ENCODE measurements at places on chromosomes 13 and 19. TPM values are rescaled to one million over a fixed set of nuclear protein-coding genes. Genes with fewer than 3 reads are reported as not detected.

Gene CPAMD8
- total RNA-seq: 5.2 TPM

- no peak overlapping the region for H3K27ac ChIP-seq
- no peaks in the 10 kb centered on the region for H3K4me1 ChIP-seq
- H3K36me3 ChIP-seq: no peaks in the 10 kb centered on the region
Measured at GRCh38 chr19:33832633-33833032, 36.0 kb downstream of the KCTD15 start.

- DNase-seq: no peak
- no peaks in the 10 kb centered on the region for H3K27me3 ChIP-seq
- no peak overlapping the region for H3K4me3 ChIP-seq
- H3K36me3 ChIP-seq: no peaks in the 10 kb centered on the region
- H3K4me1 ChIP-seq: peaks cover 4% of the 10 kb centered on the region
Measured at GRCh38 chr19:6806488-6806887, 34.0 kb downstream of the VAV1 start.

Gene CGB8
- total RNA-seq: not detected

DNA sequence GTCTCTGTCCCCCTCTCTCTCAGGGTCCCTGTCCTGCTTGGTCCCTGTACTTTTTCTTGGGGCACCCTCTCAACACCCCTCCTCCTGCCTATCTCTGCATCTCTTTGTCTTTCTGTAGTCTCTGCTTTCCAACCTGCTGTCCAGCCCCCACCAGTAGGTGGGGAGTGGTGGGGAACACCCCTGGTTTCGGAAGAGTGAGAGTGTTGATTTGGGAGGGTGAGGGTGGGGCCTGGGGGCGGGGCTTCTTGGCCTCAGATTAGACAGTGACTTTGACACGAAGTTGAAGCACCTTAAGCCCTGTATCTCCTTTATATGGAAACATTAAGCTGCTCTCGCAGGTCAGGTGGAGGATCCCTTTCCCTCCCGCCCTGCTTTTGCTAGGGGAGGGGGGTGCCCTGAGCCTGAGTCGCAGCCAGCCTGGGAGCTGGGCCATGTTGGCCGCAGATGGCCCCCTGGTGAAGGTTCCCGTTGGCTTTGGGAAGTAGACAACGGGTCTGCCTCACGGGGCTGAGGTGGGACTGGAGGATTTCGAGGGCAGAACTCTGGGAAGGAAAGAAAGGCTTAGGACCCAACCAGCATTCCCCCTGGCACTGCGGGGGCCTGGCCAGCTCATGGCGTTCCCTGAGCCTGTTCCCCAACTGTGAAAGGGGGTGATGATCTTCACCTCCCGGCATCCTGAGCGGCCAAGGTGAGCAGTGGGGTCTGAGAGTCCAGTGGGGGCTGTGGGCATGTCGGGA, at the start of gene KCNJ14:
TSS of gene KCNJ14 (plus strand) at position 404 of the 737 bp plus-strand sequence. CDS start 6,151 bp downstream, outside the sequence.
- no peak within 1 kb of the TSS for H3K4me3 ChIP-seq
- no peaks in the 10 kb centered on the region for H3K27me3 ChIP-seq
- DNase-seq: no peak
- no peaks in the 10 kb centered on the region for H3K4me1 ChIP-seq
- no peak within 1 kb of the TSS for H3K27ac ChIP-seq

GRCh38 chr13:44280456-44280855, 93.2 kb upstream of the SERP2 start:
- no peaks in the 10 kb centered on the region for H3K36me3 ChIP-seq
- peaks cover 14% of the 10 kb centered on the region for H3K4me1 ChIP-seq
- H3K27ac ChIP-seq: no peak overlapping the region
- H3K4me3 ChIP-seq: no peak overlapping the region
- no peaks in the 10 kb centered on the region for H3K27me3 ChIP-seq
- DNase-seq: no peak

GRCh38 chr19:47377208-47377701, 28.1 kb downstream of the DHX34 start:
- H3K4me3 ChIP-seq: no peak overlapping the region
- no peak overlapping the region for H3K27ac ChIP-seq
- H3K27me3 ChIP-seq: no peaks in the 10 kb centered on the region
- peak; percentile 72 for DNase-seq

GRCh38 chr13:28622286-28622685, 36.6 kb upstream of the POMP start:
- H3K4me1 ChIP-seq: no peaks in the 10 kb centered on the region
- no peaks in the 10 kb centered on the region for H3K27me3 ChIP-seq
- H3K36me3 ChIP-seq: no peaks in the 10 kb centered on the region
- H3K27ac ChIP-seq: no peak overlapping the region
- H3K4me3 ChIP-seq: no peak overlapping the region

DNA sequence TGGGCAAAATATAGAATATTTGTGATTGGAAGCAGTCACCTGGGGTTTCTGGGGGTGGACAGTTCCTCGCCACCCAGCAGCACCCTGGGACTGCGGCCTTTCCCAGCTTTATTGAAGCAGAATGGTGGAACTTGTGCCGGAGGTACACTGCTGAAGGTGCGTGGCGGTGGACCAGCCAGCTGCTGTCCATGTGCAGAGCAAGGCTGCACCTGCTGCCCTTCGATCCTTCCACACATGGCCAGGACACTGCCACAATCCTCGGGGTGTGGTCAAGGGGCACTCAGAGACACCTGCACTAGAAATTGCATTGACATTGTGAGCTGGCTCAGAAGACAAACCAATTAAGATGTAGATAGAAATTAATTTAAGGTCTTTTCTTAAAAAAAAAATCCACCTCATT, 11.4 kb upstream of the GPI start:
- no peaks in the 10 kb centered on the region for H3K36me3 ChIP-seq
- peaks cover 4% of the 10 kb centered on the region for H3K4me1 ChIP-seq
- H3K27me3 ChIP-seq: no peaks in the 10 kb centered on the region
- H3K27ac ChIP-seq: no peak overlapping the region
- H3K4me3 ChIP-seq: no peak overlapping the region

Gene CEACAM1
- total RNA-seq: 1.8 TPM

DNA sequence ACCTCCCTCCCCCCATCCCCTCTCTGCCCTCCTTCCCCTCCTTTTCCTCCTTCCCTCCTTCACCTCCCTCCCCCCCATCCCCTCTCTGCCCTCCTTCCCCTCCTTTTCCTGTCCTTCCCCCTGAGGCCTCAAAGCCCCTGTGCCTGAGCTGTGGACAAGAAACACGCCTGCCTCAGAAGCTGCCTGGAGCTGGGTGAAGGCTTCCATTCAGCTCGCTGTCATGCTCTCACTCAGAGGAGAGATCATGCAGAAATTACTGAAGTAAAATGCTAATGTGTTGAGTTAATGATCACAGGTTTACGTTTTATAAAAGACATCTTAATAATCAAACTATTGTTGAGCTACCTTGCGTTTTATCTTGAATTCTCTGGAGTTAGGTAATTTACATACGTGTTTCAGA, 114.5 kb downstream of the ATP11A start:
- H3K4me1 ChIP-seq: no peaks in the 10 kb centered on the region
- no peak for DNase-seq
- peaks cover 7% of the 10 kb centered on the region for H3K36me3 ChIP-seq
- no peaks in the 10 kb centered on the region for H3K27me3 ChIP-seq

DNA sequence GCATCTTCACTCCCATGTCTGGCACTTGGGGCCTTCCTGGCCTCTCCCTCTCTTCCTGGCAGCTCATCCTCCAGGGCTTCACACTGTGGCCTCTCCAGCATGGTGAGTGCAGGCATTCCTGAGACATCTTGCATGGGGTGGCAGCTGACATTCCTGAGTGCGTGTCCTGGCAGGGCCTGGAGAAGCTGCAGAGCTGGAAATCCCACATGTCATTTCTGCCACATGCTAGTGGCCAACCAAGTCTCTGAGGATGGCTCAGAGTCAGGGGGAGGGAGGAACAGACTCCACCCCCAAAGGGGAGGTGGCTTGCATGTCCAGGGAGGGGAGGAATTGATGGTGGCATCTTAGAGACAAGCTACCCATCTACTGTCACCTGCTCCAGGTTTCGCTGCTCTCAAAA, 41.6 kb upstream of the AMER2 start:
- no peak overlapping the region for H3K27ac ChIP-seq
- no peak for DNase-seq
- H3K4me3 ChIP-seq: no peak overlapping the region
- no peaks in the 10 kb centered on the region for H3K27me3 ChIP-seq
- H3K36me3 ChIP-seq: no peaks in the 10 kb centered on the region

- no peak overlapping the region for H3K4me3 ChIP-seq
- H3K4me1 ChIP-seq: peaks cover 11% of the 10 kb centered on the region
- H3K27me3 ChIP-seq: no peaks in the 10 kb centered on the region
- peak; percentile 29 for DNase-seq
Measured at GRCh38 chr13:49214917-49215376, 5.2 kb upstream of the MLNR start.

- no peaks in the 10 kb centered on the region for H3K27me3 ChIP-seq
- no peaks in the 10 kb centered on the region for H3K36me3 ChIP-seq
- DNase-seq: no peak
- H3K4me1 ChIP-seq: no peaks in the 10 kb centered on the region
- no peak overlapping the region for H3K27ac ChIP-seq
- no peak overlapping the region for H3K4me3 ChIP-seq
Measured at GRCh38 chr13:31477961-31478360, 261.4 kb upstream of the RXFP2 start.

Gene WDR87
- not detected for total RNA-seq

DNA sequence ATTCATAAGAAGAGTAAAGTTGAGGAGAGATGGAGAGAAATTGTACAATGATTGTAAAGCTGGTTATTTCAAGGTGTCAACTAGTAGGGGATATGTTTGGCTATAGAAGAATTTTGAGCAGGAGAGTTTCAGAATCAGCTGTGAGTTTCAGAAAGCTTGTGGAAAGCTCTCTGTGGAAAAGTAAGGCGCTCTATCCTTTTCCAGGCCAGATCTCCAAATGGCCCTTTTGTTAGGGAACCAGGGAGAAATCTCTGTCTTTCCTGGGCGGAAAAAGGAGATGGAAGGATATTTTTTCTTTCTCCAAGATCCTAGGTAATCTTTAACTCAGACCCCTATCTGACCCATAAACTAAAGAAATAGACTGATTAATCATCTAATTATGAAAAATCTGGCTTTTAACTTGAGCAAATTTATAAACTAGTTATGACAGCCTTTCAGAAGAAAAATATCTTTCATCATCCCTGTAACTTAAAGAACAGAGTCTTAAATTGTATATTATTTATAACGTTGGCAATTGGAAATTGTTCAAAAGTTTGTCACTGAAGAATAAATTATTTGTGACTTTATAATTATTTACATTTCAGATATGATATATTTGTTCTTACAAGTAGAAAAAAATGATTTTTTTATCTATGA, 34.5 kb downstream of the SPRY2 start:
- H3K27me3 ChIP-seq: no peaks in the 10 kb centered on the region
- no peak for DNase-seq
- no peak overlapping the region for H3K27ac ChIP-seq
- H3K4me1 ChIP-seq: peaks cover 4% of the 10 kb centered on the region
- H3K36me3 ChIP-seq: no peaks in the 10 kb centered on the region
- no peak overlapping the region for H3K4me3 ChIP-seq

Gene CD79A
- not detected for total RNA-seq

Gene SLC10A2
- total RNA-seq: not detected

DNA sequence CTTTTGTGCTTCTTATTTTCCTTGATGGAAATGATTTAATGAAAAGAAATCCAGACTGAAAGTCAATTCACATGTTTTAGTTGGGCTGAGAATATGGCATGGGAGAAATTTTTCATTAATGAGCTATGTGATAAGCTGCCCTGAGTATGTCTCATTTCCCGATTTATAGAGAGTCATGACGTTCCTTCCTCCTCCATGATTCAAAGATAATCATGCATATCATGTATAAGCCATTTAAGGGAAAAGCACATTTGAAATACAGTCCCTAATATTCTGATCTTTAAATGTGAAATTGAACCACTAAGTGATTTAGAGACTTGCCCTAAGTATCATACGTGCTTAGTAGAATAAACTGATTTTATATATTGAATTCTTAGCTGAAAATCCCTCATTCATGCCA, 840.9 kb downstream of the PCDH17 start:
- no peak overlapping the region for H3K27ac ChIP-seq
- no peaks in the 10 kb centered on the region for H3K27me3 ChIP-seq
- H3K36me3 ChIP-seq: no peaks in the 10 kb centered on the region
- H3K4me3 ChIP-seq: no peak overlapping the region
- no peak for DNase-seq

GRCh38 chr13:110300090-110300815, 6.7 kb downstream of the COL4A1 start:
- H3K4me1 ChIP-seq: peaks cover 30% of the 10 kb centered on the region
- H3K4me3 ChIP-seq: no peak overlapping the region
- no peak overlapping the region for H3K27ac ChIP-seq
- no peak for DNase-seq
- no peaks in the 10 kb centered on the region for H3K27me3 ChIP-seq

Gene IGSF23
- total RNA-seq: not detected

DNA sequence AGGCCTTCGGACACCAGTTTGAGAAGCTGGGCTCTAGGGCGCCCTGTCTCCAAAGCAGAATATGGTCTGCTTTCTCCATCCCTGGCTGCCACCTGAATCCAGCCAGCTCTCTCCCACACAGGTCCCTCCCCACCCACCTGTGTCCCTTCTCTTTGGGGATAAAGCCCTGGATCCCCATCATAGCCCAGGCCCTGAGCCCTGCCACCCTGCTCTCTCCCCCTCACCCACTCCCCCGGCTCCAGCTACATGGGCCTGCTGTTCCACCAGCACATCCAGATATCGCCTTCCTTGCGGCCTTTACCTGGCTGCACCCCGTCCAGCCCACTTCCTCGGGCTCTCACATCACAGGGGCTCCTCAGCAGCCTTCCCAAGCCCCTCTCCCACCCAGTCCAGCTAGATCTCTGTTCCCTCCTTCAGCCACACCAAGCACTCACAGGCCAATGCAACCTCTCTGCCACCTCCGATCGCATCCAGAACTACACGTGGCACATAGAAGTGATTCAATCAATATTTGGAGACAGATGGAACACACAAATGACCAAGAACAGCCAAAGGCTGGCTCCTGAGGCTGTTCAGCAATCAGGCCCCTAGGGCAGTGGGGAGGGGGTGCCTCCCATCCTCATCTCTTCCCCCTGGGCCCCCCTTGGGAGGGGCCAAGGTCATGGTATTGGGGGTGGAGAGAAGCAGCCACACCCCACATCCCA, 7.6 kb downstream of the AKT2 start:
- H3K27me3 ChIP-seq: no peaks in the 10 kb centered on the region
- DNase-seq: no peak
